ENCODE measurements at places on chromosomes 3 and 15. TPM values are rescaled to one million over a fixed set of nuclear protein-coding genes. Genes with fewer than 3 reads are reported as not detected.
A peak's percentile ranks its signal among the peaks of the same experiment; 100 is the strongest.

Gene UBAP1L
- 5.5 TPM for total RNA-seq

Gene SEMA7A
- 12.3 TPM for total RNA-seq

Gene LRRC49
- 92.5 TPM for total RNA-seq

Gene WNT7A
- 6.1 TPM for total RNA-seq

Gene GOLGA6L9
- 6.1 TPM for total RNA-seq

Gene MEX3B
- 8.8 TPM for total RNA-seq

Gene NR2C2
- total RNA-seq, result 56.5 TPM

Gene CDHR4
- total RNA-seq, result 0.10 TPM

Gene REC114
- not detected for total RNA-seq

- no peak for DNase-seq
Measured at GRCh38 chr15:82272154-82272553, 9.5 kb downstream of the SAXO2 start.

DNA sequence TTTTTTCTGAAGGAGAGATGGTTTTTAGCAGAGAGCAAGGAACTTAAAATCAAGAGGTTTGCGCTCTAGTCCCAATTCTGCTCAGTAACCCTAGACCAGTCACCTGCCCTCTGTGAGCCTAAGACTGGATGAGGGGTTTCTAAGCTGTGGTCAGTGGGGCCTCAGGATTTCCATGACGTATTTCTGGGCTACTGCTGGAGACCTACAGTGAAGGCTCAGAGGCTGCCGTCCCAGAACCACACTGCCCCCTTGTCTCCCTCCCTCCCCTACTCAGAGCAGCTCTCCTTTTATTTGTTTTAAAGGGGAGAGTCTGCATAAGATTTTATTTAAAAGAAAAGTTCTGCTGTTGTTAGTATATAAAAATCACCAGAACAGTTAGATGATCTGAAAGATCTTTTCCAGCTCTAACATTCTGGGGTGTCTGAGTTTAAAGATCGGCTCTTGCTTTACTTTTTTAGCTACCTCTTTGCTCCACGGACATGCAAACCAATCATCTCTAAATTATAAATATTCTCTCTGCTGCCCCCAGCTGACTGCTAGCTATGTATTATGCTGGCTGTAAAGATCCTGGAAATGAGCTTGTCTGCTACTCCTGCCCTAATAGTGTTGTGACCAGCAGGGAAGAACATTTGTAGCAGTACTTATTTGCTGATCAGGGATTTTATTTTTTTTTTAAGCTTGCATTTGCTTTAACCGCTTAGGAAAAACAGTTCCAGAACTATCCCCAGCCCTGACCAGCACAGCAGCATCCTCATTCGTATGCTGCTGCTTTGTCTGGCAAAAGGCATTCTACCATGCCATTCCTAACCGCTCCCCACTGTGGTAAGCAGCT, 28.6 kb upstream of the NDUFB4 start:
- DNase-seq, result no peak

GRCh38 chr3:114660124-114660523, 366.3 kb downstream of the TIGIT start:
- DNase-seq, result peak; percentile 5

DNA sequence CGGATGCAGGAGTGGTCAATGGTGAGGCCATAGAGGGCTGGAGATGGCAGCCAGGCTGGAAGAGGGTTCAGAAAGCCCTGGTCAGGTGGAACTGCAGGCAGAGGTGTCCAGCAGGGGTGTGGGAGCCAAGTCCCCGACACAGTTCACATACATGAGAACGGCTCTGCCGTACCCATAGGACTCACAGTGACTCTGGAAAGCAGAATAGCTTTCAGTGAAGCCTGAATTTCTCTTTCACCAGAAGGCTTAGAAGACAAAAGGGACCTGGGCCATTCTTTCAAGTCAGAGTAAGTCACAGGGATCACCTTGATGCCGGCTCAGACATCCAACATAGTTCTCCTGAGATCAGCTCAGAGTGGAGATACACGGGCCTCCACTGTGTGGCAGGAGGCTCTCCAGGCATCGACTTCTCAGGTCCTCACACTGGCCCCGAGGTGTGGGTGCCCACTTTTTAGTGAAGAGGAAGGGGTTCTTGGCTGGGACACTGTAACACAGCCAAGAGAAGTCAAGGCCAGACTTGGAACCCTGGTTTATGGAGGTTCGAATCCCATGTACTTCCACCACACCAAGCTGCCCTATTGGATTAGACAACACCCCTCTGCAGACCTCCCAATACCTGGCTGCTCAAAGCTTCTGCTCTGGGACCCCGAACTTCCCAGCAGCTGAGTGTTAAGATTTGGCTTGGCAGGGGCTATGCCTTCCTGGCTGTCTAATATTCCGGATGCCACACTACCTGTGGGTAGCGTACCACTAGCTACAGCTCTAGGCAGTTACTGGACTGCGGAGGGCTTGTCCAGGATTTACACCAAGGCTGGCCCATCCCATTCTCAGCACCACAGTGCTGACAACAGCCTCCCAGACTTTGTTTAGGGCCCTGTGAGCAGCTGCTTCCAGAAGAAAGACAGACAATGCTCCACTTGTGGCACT, 40.4 kb upstream of the RAB6B start:
- no peak for DNase-seq

GRCh38 chr3:108190346-108190745, 31.9 kb downstream of the IFT57 start:
- no peak for DNase-seq

DNA sequence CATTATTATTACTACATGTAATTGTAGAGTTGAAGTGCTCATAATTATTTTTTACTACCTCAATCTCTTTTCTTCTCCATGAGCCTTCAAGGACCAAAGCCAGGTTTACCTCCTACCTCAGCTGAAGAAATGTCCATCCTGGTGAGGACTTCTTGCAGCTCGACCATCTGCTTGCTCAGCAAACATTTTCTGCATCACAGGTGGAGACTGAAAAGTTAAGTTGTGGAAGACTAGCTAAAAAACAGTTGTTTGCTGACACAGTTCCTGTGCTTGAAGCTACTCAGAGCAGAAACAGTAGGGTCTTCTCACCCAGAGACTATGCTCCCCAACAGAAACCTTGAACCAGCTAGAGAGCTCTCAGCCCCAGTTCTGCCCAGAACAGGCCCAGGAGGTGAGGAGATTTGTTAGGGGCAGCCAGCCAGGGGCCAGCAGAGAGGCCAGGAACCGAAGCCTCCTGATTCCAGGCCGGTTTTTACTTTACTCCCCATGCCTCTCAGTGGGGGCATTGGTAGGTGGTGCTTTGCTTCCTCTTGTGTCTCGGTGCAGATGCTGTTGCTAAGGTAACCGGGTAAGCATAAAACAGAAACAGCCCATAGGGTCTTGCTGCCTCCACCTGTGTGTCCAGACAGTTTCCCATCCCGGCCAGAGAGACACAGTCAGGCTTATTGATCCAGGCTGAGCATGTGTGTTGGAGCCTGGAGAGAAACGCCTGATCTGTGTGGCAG, 54.9 kb downstream of the CCNL1 start:
- peak; percentile 86 for DNase-seq

DNA sequence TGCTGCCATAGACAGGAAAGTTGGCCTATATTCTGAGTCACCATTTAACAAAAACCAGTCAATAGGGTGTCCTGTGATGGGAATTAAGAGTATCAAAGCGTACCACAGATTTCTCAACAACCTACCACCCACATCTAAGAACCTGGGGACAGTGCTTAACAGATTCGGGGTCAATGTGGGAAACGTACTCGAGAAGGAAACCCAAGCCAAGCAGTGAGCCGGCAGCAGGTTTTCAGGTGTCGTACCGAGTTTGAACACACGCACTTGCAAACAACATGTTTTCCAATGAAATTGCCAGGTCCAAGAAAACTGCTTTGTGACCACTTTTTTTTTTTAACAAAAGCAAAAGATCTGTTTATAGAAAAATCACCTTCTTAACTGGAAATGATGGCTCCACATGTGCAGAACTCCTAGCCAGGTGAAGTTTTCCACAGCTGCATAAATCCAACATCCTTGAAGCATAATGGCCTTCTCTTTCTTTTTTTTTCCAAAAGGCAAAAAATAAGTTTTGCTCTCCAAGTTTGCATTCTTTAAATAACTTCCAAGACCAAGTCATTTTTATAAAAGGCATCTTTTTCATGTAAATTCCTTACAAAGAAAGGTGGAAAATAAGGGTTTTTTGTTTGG, 45.7 kb downstream of the ADAMTS17 start:
- no peak for DNase-seq

DNA sequence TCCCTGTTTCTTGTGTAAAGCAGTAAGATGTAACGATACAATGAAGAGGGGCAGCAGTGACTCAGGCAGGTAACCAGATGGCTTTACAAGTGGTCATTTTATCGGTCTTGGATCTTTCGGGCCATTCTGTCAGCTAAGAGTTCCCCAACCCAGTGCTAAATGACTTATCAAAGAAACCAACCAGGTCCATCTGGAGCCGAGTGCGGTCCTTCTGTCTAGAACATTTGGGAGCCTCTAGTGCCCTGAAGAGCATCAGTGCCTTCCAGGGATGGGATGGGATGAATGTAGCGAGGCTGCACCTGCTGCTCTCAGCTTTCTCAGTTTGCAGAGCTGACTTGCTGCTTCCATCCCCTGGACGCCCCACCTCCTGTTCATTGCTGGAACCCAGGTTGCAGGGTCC, 131.7 kb upstream of the AGBL1 start:
- DNase-seq, result no peak

DNA sequence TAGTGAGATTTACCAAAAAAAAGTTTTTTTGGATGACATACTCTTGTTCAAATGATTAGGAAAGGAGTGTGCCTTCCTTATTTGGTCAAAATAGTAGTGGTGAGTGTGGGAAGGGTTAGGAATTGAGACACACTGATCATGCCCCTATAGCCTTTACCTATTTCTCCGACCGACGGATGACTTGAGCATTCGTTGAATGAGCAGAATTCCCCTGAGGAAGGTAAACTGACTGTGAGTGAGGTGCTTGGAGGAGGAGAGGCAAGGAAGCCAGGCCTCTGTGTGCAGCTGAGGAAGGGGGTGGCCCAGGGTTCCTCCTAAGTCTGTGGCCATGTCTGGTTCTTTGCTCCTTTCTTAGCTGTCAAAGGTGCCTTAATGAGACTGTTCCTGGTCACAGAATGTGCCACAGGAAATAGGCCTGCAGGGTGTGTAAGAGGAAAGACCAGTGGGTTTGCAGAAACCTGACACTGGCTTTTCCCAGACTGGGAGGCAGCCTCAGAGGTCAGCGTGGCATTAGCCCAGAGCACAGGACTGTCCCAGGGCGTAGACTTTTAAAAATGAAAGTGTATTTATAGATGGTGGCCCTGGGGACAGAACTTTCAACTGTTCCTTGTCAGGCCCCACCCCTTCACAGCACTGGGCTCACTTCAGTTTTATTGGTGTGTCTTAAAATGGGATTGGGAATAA, 307.7 kb upstream of the C2CD4B start:
- DNase-seq, result no peak

GRCh38 chr15:67506775-67507747, 13.9 kb upstream of the C15orf61 start:
- no peak for DNase-seq

GRCh38 chr3:122032531-122032930, 10.5 kb upstream of the ILDR1 start:
- DNase-seq, result no peak

Measured in spinal cord (tissue), 10 donors.